ENCODE measurements at places on chromosomes 2 and 18.
A peak's percentile ranks its signal among the peaks of the same experiment; 100 is the strongest.

GRCh38 chr2:171360905-171361304 lies 72.9 kb downstream of the METTL8 start:
- no peak for DNase-seq

DNA sequence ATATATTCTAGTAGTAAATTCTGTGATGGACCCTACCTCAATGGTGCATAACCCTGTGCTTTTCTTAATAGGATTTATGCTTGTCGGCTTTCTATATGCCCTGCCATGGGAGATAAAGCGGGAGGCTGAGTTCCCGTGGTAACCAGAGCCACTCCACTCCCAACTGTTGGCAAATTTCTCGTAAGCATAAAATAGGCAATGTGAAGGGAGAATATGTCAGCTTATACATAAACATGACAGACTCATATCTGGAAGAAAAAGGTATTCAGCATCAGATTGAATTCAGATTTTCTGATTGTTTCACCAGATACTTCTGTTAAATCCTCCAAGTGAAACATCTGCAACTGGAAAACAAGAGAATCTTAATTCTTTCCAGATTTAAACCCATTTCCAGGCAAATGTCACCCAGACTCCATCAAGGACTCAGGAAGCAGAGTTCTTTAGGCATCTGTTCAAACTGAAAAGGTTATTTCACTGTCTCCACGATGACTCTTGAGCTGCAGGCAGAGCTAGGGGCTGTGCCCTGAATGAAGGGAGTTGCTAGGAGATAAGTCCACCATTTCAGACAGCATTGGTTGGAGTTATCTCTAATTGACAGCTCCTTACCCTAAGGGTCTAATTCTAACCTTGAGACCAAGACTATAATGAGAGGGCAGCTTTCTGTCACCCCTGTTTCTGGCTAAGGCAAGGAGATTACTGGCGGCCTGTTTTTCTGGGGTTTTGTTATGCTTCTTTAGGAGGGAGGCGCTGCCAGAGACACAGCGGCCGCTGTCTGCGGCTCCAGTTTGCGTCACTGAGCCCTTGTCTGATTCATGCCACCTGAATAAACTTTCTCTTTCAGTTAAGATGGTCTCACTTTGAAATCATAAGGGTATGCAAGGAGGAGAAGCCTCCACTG lies 381.3 kb downstream of the SOX11 start:
- DNase-seq, result peak; percentile 12

DNA sequence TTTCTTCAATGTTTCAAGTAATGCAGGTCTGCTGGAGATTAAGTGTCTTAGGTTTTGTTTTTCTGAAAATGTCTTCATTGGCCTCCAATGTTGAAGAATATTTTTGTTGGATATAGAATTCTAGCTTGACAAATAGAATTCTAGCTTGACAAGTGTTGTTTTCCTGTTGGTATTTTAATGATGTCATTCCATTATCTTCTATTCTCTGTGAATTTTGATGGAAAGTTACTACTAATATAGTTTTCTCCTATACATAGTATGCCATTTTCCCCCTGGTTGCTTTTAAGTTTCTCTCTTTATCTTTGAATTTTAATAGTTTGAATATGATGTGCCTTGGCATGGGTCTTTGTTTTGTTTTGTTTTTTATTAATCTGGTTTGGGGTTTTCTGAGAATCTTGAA lies 119.9 kb downstream of the RAPGEF4 start:
- DNase-seq, result no peak

DNA sequence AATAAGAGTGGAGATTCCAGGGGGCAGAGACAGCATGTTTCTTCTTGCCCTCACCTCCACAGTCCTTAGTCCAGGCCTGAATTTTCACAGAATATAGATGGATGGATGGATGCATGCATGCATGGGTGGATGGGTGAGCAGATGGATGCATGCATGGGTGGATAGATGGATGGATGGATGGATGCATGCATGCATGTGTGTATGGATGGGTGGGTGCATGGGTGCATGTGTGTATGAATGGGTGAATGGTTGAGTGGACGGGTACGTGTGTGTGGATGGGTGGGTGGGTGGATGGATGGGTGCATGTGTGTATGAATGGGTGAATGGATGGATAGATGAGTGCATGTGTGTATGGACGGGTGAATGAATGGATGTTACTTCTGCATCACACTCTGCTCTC lies 153.3 kb downstream of the CELF4 start:
- no peak for DNase-seq

- DNase-seq, result no peak
These were observed 13.6 kb upstream of the IRS1 start for GRCh38 chr2:226813148-226813701.

- no peak for DNase-seq
These were observed 29.7 kb upstream of the TXNDC2 start for GRCh38 chr18:9856092-9856491.

- DNase-seq, result no peak
These were observed 87.1 kb downstream of the HS1BP3 start for GRCh38 chr2:20563833-20564232.
